ENCODE measurements at places on chromosomes 3 and 15.

DNA sequence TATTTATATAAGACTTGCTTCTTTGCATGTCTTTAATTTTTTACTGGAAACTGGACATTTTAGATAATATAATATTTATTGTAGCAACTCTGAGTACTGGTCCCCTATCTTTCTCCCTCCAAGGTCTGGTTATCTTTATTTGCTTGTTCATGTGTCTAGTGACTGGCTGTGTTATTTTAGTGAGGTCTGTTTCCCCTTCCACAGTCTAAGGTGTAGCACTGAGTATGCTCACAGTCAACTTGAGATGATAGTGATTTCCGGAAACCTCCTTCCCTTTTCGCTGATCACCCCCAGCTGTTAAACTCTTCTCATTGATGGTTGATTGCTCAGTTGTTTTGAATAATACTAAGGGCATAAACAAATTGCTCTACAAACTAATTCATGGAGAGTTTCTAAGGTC is 37.0 kb downstream of the PCNP start:
- DNase-seq = no peak

DNA sequence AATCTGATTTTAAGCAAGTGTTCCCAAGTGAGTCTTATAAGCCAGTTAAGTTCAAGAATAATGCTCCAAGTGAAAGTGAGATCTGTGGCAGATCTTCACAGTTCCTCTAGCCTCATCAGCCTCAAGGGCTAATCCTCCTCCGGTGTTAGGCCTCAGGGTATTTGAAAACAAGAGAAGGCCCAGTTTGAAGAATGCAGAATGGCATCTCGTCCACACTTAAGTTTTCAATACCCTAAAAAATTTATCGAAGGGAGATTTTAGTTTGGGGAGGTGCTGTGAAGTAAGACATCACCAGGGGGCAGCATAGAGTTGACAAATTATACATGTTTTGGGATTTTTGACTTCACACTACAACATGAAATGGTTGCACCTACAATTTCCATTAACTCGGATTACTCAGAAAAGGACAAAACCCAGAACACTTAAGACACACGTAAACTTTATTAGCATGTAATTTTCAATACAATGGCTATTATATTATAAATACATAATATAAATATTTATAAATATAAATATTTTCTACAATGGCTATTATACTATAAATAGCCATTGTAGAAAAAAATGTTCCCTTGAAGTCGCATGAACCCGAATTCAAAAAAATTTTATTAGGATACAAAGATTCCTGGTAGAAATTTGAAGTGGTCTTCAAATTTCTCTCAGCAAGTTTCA is 2.3 kb upstream of the TMEM266 start:
- DNase-seq = no peak

DNA sequence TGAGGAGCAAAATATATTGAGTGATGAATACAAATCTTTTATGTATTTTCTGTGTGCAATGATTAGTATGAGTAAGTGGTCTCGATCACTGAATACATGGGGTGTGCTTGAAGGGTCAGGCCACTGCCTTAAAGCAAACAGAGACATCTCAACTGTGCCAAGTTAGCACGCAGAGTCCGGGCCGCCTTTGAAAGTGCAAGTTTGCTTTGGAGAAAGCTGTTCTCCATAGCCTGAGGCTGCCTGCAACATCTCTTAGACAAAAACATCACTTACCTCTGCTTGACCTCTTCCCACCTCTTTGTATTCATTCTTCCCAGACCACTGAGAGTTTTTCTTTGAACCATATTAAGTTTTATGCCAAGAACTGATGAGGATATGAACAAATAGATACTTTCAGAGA is 267.0 kb downstream of the ZBTB20 start:
- no peak for DNase-seq

GRCh38 chr3:46276497-46277099 is 34.3 kb downstream of the CCR3 start:
- DNase-seq = no peak

DNA sequence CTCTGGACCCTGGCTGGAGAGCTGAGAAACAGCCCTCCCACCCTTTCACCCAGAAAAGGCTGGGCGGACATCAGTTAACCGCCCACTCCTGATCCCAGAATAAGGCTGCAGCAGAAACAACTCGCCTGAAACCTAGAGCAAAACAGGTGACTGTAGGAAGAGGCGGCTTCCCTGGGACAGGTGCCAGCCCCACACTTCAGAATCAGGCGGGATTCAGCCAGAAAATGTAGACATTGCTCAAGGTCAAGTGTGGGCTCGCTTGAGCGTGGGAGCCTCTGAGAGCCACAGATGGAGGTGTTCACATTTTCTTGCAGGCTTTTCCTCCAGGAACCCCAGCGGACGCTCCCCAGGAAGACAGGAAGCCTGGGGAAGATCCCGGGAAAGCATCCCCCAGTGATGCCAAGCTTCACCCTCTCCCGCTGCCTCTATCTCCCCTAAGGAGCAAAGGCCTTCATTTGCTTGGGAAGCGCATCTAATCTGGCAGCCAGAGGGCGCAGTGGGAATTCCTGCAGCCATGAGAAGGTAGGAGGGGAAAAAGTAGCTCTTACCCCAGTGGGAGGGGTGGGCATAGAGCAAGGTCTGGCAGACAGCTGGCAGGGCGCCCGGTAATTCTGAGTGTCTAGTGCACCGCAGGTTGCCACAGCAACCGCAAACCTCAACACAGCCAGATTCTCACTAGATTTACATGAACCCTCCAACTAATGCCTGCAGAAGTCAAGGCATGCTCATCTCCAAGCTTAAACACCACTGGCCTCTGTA is 77.7 kb downstream of the OCA2 start:
- DNase-seq = peak; percentile 89

DNA sequence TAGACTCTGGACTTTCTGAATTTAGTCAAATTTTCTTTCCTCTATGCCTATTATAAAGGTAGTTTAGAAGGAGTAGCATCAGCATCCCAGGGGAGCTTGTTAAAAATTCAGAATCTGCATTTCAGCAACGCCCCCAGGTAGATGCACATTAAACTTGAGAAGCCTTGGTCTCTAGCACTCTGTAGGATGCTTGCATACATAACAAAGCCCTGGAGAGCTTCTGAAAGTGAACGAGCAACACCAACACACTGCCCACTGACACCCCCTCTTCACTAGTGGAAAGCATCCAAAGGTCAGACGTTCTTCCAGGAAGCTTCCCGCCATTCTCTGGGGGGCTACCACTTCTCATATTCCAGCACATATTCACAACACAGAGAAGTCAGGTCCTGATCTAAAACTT is 6.5 kb downstream of the PRICKLE2 start:
- DNase-seq = no peak

GRCh38 chr3:193190146-193190786 is 50.8 kb upstream of the PLAAT1 start:
- DNase-seq = no peak

DNA sequence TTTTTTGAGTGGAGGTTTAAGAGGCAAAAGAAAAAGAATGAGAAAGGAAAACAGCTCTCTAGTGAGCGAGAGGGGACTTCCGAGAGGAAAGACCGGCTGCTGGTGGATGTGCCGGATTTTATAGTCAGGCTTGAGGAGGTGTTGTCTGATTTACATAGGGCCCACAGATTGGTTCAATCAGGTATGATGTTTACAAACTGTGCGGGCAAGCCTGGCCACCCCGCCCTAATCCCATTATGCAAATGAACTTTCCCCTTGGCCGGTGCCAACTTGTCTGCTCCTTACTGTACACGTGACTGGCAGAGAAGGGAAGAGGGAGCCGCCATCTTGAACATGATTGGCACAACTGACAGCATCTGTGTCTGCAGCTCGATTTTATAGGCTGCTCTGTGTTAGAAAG is 44.7 kb downstream of the FAM43A start:
- DNase-seq = no peak

DNA sequence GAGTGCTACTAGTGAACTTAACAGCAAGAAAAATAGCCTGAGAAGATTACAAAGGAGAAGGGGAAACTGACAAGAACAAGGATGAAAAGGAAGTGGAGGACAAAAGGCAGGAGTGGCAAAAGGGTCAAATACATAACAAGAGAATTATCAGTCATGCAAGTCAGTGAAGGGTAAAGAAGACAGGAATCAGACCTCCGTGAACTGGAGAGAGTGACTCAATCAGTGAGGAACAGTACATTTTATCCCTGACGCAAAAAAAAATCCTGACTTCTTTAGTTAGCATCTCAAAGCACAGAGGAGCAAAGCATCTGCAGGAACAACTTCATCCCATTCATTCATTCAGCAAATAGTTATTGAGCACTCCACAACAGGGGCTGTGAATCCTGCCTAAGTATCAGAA is 97.8 kb downstream of the SST start:
- DNase-seq = no peak

GRCh38 chr15:49860101-49860500 is 239.3 kb downstream of the DTWD1 start:
- no peak for DNase-seq

GRCh38 chr3:3192286-3192675 is 12.8 kb upstream of the CRBN start:
- DNase-seq = no peak

- DNase-seq = no peak
These were observed 428.5 kb upstream of the CNTN3 start for GRCh38 chr3:75042941-75043340.

- no peak for DNase-seq
These were observed 61.1 kb downstream of the SLC6A6 start for GRCh38 chr3:14463330-14464140.

- DNase-seq = no peak
These were observed 196.4 kb downstream of the SUCNR1 start for GRCh38 chr3:152069871-152070270.

DNA sequence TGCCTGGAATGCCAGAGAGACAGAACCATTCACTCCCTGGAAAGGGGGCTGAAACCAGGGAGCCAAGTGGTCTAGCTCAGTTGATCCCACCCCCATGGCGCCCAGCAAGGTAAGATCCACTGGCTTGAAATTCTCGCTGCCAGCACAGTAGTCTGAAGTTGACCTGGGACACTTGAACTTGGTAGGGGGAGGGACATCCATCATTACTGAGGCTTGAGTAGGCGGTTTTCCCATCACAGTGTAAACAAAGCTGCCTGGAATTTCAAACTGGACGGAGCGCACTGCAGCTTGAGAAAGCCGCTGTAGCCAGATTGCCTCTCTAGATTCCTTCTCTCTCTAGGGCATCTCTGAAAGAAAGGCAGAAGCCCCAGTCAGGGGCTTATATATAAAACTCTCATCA is 310.7 kb upstream of the DPPA4 start:
- no peak for DNase-seq

- DNase-seq = no peak
These were observed 58.3 kb downstream of the GJD2 start for GRCh38 chr15:34696506-34696905.

- no peak for DNase-seq
These were observed 404.8 kb downstream of the PTPRG start for GRCh38 chr3:61966200-61966599.

GRCh38 chr15:78766041-78766440 is 45.2 kb downstream of the ADAMTS7 start:
- no peak for DNase-seq

DNA sequence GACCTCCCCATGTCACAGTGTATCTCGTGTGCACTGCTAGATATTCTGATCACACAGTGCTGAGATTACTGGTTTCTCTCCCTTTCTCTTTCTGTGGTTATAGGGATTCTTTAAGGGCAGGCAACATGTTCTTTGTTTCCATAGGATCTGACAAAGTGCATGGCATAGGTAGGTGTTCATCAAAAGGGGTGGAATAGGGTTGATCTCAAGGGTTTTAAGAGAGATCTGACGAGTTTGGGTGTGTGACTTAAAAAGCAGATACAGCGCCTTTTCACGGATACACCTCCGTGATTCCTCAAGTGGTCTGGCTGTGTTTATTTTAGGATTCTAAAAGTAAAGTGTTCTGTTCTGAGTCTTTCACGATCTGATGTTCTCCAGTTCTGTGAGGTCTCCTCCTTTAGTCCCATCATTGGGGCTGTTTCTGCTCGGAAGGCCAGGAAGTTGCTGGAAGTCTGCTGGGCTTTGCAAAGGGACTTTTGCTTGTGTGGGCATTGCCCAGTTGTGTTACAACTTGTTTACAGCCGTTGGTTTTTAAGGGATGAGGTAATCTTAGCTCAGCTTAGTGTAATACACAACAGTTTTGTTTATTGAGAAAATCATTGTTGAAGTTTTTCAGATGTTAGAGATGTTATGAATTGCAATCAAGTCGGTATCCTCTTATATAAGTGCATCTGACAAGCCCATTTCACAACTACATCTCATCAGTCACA is 34.8 kb downstream of the IGF1R start:
- DNase-seq = no peak

- DNase-seq = no peak
These were observed 33.9 kb downstream of the SMAD6 start for GRCh38 chr15:66735909-66736305.

GRCh38 chr3:8173892-8174291 is 327.7 kb upstream of the LMCD1 start:
- no peak for DNase-seq

GRCh38 chr3:39097716-39098472 is 9.5 kb downstream of the GORASP1 start:
- DNase-seq = no peak

DNA sequence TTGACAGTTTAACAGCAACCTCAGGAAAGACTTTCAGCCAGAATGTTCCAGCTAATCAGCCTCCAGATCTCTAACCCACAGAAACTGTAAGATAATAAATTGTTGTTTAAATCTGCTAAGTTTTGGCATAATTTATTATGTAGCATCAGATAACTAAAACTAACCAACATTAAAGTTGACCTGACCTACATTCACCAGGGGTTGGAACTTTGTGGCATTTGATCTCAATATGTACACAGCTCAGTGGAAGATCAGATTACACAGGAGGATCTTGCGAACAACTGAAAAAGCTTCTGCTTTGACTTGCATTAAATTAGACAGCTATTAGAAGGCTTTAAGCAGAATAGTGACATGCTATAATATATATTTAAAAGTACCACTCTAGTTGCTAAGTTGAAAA is 91.4 kb upstream of the POU1F1 start:
- DNase-seq = no peak

- no peak for DNase-seq
These were observed 72.2 kb downstream of the ADCY5 start for GRCh38 chr3:123376451-123377242.

- no peak for DNase-seq
These were observed 77.3 kb downstream of the NFKBIZ start for GRCh38 chr3:101926594-101927105.

DNA sequence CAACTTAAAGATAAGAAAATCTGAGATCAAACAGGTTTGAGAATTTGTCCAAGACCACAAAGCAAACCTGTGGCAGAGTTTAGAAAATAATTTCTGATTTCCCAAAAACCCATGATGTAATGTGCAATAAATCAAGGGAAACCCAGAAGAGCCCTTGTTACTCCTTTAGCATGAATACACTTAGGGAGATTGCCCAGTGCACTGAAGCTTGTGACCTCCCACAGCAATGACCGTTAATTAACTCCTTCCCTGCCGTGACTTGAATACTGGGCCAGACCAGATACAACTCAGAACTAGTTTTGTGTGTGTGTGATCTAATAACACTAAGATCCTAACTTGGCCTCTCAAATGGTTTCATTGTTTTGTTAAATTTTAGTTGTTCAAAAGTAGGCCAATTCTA is 2.5 kb downstream of the PRKAR2A start:
- no peak for DNase-seq

DNA sequence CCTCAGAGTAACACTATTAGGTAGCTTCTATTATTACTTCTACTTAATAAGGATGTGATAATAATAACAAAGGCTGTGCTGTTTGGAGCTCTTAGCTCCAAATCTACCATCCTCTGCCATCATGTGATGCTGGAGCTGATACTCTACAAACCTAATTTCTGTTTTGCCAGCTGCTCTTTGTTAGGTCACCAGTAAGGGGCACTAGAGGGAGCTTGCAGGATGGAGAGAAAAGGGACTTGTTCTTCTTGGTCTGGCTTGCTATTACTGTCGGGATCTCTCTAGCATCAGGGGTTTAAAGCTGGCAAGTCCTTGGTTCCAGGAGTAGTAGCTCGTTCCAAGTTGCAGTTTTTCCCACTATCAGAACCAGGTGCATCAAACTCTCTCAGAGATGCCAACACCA is 194.9 kb upstream of the KBTBD8 start:
- no peak for DNase-seq
